ENCODE measurements at places on chromosomes 2 and 18. TPM values are rescaled to one million over a fixed set of nuclear protein-coding genes. Genes with fewer than 3 reads are reported as not detected.

PDE1A gene
- total RNA-seq, result 11.2 TPM

LYG2 gene
- total RNA-seq, result not detected

POMC gene
- 4.3 TPM for total RNA-seq

ACTR1B gene
- 92.0 TPM for total RNA-seq

TUBA3E gene
- not detected for total RNA-seq

CCDC150 gene
- total RNA-seq, result 0.58 TPM

WNT10A gene
- not detected for total RNA-seq

RNF125 gene
- total RNA-seq, result 1.1 TPM

CYP27A1 gene
- 20.4 TPM for total RNA-seq
